ENCODE measurements at places on chromosomes 5 and 9. TPM values are rescaled to one million over a fixed set of nuclear protein-coding genes. Genes with fewer than 3 reads are reported as not detected.

GRCh38 chr9:126442636-126443035, 116.0 kb downstream of the MVB12B start:
- H3K36me3 ChIP-seq: no peaks in the 10 kb centered on the region
- no peak for DNase-seq
- H3K4me3 ChIP-seq: no peak overlapping the region
- no peaks in the 10 kb centered on the region for H3K27me3 ChIP-seq

DNA sequence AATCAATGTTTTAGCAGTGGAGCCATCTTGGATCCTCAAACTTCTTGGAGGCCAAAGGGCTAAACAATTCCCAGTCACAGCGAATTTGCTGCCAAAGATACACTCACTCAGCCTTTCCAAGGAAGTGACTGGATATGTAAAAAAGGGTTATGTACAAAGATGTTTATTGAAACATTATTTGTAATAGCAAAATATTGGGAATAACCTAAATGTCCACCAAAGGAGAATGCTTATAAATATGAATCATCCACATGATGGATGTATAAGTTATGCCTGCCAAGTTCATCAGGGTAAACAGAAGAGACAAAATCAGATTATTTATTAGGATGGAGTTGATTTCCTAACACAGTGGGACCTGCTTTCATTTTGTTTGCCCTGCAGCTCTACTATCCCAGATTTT, 145.2 kb upstream of the ABCA1 start:
- H3K4me1 ChIP-seq: no peaks in the 10 kb centered on the region
- DNase-seq: no peak
- no peaks in the 10 kb centered on the region for H3K36me3 ChIP-seq
- no peak overlapping the region for H3K4me3 ChIP-seq

Gene ADGRV1
- 6.9 TPM for total RNA-seq

- DNase-seq: peak; percentile 58
- no peak overlapping the region for H3K27ac ChIP-seq
- no peaks in the 10 kb centered on the region for H3K36me3 ChIP-seq
These were observed 7.0 kb upstream of the NKD2 start for GRCh38 chr5:1001406-1002270.

DNA sequence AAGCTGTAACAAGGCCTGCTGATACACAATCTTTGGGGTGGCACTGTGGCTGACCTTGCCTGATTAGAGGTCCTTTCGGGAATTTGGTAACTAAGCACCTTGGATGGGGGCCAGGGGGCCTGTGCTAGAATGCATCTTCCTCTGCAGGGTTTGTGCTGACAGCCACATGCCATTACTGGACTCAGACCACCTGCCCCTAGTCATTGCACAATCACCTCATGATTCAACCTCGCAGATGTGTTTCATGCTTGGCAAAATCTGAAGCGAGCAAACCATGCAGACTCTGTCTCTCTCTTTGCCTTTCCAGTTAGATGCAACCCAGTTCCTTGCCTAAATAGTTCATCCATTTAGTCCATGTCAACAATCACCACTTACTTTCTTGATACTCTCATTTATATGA, 96.5 kb upstream of the ERCC6L2 start:
- H3K4me3 ChIP-seq: no peak overlapping the region
- no peak for DNase-seq
- H3K27me3 ChIP-seq: no peaks in the 10 kb centered on the region
- no peak overlapping the region for H3K27ac ChIP-seq
- H3K36me3 ChIP-seq: no peaks in the 10 kb centered on the region

Gene SLC36A3
- total RNA-seq: not detected

DNA sequence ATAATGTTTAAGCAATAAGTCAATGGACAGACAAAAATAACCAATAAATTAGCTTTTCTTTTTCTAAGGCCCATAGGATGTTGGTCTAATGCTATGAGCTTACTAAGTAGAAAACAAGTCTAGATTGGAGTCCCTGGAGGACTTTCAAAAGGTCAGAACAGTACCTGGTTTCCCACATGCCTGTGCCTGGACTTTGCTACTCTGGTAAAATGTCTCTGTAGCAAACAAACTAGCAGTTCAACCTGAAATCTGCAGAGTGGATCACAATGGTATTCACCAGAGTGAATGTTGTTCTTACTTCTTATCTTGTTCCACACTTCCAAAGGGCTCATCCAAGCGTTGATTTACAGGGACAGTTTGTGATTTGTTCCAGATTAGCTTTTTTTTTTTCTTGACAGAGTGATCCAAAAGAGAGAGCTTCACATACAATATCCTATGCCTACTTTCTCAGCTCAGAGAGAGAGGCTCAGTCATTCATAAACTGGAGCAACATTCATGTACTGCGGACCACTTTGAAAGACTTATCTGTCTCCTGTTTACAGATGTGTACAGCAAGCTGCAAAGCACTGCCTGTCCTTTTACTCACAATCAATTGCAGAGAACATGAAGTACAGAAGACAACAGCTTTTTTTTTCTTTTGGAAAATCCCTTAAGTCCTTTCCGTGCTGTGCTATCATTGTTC, 466.1 kb downstream of the SPATA31D1 start:
- H3K36me3 ChIP-seq: no peaks in the 10 kb centered on the region
- H3K4me3 ChIP-seq: no peak overlapping the region
- no peaks in the 10 kb centered on the region for H3K27me3 ChIP-seq
- no peak for DNase-seq

GRCh38 chr9:77647267-77648233, 572 bp downstream of the GNA14 start:
- no peaks in the 10 kb centered on the region for H3K27me3 ChIP-seq
- no peaks in the 10 kb centered on the region for H3K36me3 ChIP-seq
- peak overlapping the region; percentile 70 for H3K4me3 ChIP-seq
- H3K27ac ChIP-seq: peak overlapping the region; percentile 49
- H3K4me1 ChIP-seq: peaks cover 5% of the 10 kb centered on the region

Gene CER1
- total RNA-seq: not detected

GRCh38 chr9:77891128-77891800, 140.3 kb downstream of the GNAQ start:
- H3K27ac ChIP-seq: no peak overlapping the region
- no peaks in the 10 kb centered on the region for H3K27me3 ChIP-seq
- no peaks in the 10 kb centered on the region for H3K36me3 ChIP-seq
- no peak for DNase-seq
- H3K4me1 ChIP-seq: no peaks in the 10 kb centered on the region

Gene STC2
- 2.0 TPM for total RNA-seq

GRCh38 chr9:129835860-129836223, 584 bp downstream of the USP20 start:
- no peak for DNase-seq
- peak overlapping the region; percentile 100 for H3K4me3 ChIP-seq
- peak overlapping the region; percentile 95 for H3K27ac ChIP-seq
- H3K36me3 ChIP-seq: peaks cover 21% of the 10 kb centered on the region
- H3K4me1 ChIP-seq: peaks cover 5% of the 10 kb centered on the region

DNA sequence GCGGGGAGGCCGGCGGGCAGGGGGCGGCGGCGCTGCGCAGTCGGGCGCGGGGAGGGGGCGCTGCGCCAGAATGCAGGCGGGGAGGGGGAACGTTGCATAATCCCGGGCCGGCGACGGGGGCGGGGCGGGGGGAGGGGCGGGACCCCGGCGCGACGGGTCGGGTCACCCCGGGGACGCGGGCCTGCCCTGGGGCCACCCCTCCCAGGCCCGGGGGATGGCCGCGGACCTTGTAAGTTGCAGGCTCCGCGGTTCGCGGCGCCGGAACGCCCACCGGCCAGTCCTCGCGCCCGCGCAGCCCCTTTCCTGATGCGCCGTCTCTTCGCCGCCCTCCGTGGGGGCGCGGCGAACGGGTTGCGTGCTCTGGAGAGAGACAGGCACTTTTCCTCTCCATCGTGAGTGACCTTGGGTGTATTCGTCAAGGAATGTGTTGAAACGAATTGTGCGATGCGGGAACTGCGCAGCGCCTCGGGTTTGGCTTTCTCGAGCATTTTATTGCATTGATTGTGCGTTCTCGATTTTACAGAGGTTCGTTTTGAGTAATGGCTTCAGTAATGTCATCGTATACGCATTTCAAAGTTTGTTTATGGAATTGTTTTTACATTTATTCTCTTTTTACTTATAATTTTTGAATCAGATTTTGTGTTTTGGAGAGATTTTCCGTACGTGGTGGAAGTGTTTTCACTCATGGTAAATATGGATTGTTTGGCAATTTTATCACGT, 802 bp downstream of the SPIN1 start:
- H3K4me1 ChIP-seq: no peaks in the 10 kb centered on the region
- no peaks in the 10 kb centered on the region for H3K36me3 ChIP-seq
- peak; percentile 70 for DNase-seq

GRCh38 chr5:105617436-105618215, 2053.1 kb downstream of the EFNA5 start:
- no peak overlapping the region for H3K4me3 ChIP-seq
- no peak for DNase-seq
- no peaks in the 10 kb centered on the region for H3K27me3 ChIP-seq
- no peak overlapping the region for H3K27ac ChIP-seq

GRCh38 chr5:81768935-81769452, 18.1 kb upstream of the SSBP2 start:
- H3K27ac ChIP-seq: peak overlapping the region; percentile 45
- no peaks in the 10 kb centered on the region for H3K36me3 ChIP-seq
- H3K4me1 ChIP-seq: peaks cover 9% of the 10 kb centered on the region
- no peaks in the 10 kb centered on the region for H3K27me3 ChIP-seq
- no peak for DNase-seq

GRCh38 chr5:160369990-160370712, at the start of gene C1QTNF2:
C1QTNF2 (minus strand) TSS chr5:160370626; CDS start chr5:160355011, 15,615 bp downstream.
- no peaks in the 10 kb centered on the region for H3K36me3 ChIP-seq
- peak within 1 kb of the TSS; percentile 69 for H3K27ac ChIP-seq
- H3K4me1 ChIP-seq: no peaks in the 10 kb centered on the region
- no peaks in the 10 kb centered on the region for H3K27me3 ChIP-seq
- H3K4me3 ChIP-seq: peak within 1 kb of the TSS; percentile 82
- DNase-seq: peak; percentile 82

DNA sequence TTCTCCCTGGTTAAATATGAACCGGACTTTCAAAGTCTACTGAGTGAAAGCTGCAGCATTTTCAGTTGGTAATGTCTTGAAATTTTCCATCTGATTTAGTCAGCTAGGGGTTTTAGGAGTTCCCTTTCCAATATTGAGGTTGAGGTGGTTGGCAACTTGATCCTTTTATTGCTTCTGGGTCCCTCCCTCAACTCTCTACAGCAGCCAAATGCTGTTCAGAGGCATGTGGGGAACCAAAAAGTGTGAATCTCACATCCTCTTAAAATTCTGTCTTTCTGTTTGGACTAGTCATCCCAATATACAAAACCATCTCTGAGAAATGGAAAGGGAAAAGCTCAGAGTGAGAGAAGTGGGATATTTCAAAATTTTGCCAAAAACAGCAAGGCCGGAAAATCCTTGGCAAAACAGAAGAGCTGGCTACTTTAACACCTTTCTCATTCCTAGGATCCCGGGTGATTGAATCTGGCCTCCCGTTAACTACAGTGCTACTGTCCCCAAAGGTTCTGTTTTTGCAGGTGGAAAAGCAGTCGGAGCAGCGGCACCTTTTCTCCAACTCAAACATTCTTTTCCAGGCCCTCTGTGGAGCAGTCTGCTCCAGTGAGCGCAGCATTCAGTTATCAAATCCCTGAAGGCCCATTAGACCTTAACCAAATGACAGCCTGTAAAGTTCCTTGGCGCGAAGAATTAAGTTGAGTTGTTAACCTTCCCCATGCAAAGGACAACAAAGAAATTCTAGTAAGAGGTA, 345.9 kb upstream of the NUDT12 start:
- no peaks in the 10 kb centered on the region for H3K27me3 ChIP-seq
- H3K27ac ChIP-seq: no peak overlapping the region
- DNase-seq: no peak
- no peaks in the 10 kb centered on the region for H3K4me1 ChIP-seq
- H3K36me3 ChIP-seq: no peaks in the 10 kb centered on the region
- H3K4me3 ChIP-seq: no peak overlapping the region

Gene PLPPR1
- total RNA-seq: not detected

Gene C5orf22
- 18.5 TPM for total RNA-seq

DNA sequence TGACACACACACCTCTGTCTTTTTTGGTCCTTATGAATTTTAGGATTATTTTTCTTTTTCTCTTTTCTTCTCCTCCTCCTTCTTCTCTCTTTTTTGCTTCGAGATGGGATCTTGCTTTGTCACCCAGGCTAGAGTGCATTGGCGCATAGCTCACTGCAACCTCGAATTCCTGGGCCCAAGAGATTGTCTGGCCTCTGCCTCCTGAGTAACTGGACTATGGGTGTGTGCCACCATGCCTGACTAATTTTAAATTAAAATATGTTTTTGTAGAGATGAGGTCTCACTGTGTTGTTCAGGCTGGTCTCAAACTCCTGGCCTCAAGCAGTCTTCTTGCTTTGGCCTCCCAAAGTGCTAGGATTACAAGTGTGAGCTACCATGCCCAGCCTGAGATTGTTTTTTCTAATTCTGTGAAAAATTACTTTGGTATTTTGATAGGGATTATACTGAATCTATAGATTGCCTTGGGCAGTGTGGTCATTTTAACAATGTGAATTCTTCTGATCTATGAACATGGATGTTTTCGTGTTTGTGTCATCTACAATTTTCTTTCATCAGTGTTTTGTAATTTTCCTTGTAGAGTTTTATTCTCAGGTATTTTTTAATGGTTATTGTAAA, 7.7 kb downstream of the AHRR start:
- no peak for DNase-seq
- H3K27ac ChIP-seq: no peak overlapping the region
- H3K36me3 ChIP-seq: no peaks in the 10 kb centered on the region
- H3K4me1 ChIP-seq: no peaks in the 10 kb centered on the region
- no peaks in the 10 kb centered on the region for H3K27me3 ChIP-seq

Gene TAF11L13
- not detected for total RNA-seq
